ENCODE measurements at places on chromosomes 13 and 19. TPM values are rescaled to one million over a fixed set of nuclear protein-coding genes. Genes with fewer than 3 reads are reported as not detected.

Gene SACS
- total RNA-seq, result 26.3 TPM

Gene GSX1
- not detected for total RNA-seq

Gene CGB5
- 0.26 TPM for total RNA-seq

Gene EFNA2
- total RNA-seq, result not detected

Gene ZNF440
- total RNA-seq, result 9.0 TPM

Gene WDR87
- not detected for total RNA-seq

Gene RAB8A
- 76.6 TPM for total RNA-seq

Gene ONECUT3
- under 0.01 TPM for total RNA-seq

Gene CD79A
- not detected for total RNA-seq

Gene RB1
- 12.4 TPM for total RNA-seq

Gene PDX1
- total RNA-seq, result not detected

Gene ZNF649
- total RNA-seq, result 13.4 TPM

Gene ACP5
- 26.2 TPM for total RNA-seq

- DNase-seq, result peak; percentile 86
Observed at GRCh38 chr13:43307921-43308433, 284.6 kb downstream of the DNAJC15 start.

DNA sequence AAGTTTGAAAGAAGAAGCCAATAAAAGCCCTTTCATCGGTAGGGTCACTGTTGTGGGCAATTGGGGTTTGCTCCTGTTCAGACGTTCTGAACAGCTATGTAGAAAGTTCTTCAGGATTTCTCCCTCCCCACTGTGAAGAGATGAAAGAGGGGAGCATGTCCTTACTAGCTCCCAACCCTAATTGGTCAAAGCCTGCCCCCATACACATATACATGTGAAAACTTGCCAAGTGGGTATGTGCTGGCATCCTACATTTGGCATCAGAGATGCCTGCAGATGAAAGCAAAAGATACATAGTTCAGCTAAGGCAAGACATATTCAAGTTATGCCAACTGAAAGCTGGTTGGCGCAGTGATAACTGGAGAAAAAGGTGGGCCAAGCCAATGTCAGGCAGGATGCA, 363.1 kb upstream of the DACH1 start:
- peak; percentile 65 for DNase-seq

- DNase-seq, result no peak
Observed at GRCh38 chr13:30355384-30355699, 48.0 kb upstream of the KATNAL1 start.

- DNase-seq, result no peak
Observed at GRCh38 chr19:10378124-10378523, 2.2 kb downstream of the TYK2 start.

GRCh38 chr19:35220315-35220921, 8.1 kb downstream of the FAM187B start:
- DNase-seq, result no peak

- DNase-seq, result no peak
Observed at GRCh38 chr19:51743405-51743804, 8.3 kb downstream of the FPR1 start.

DNA sequence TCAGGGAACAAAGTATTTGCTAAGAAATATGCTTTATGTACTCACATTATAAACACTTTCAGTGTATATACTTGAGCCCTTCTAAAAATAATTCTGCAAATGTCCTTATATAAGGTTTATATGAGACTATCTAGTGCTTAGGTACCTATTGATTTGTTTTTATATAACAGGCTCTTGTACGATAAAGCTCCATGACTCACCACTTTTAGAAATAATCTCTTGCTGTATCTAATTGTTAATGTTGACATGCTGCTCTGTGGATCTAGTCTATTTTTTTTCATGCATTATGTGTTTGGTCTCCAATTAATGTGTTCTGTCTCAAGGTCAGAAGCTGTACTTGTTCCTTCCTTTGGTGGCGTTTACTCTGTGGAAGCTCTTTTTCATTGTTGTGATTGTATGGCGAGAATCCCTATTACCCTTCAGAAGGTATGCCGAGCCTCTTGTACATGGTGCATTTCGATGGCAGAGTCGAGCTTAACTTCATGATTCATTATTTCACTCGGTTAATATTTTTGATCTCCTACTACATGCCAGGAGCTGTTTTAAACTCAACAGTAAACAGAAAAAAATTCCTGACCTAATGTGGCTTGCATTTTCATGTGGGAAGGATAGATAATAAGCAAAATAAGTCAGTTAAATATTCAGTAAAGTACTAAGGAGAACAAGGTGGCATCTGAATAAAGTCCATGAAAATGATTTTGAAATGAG, 361.6 kb downstream of the COG6 start:
- DNase-seq, result no peak

DNA sequence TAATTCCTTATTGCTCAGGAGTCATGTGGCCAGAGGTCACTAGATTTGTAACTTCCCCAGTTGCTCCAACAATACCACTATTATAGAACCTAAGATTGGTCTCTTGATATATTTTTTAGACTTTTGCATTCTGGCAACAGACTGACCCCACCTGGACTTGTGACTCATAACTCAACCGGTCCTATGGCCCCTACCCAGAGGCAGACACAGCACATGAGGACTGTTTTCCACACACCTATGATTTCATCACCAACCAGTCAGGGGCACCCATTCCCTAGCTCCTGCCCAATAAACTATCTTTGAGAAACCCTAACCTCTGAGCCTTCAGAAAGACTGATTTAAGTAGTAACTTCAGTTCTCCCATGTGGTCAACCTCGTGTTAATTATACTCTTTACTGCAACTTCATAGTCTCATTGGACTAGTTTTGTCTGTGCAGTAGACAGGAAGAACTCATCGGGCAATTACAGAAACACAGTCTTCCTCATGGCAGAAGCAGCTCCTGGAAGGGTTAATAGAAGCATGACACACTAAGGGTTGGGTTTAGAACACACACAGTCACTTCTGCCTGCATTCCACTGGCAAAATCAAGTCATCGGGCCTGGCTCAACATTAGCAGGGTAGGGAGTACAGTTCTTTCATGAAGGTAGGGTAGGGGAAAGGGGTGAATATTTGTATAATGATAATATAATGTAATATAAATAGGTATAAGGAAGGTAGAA, 251.8 kb downstream of the UQCRFS1 start:
- DNase-seq, result no peak

DNA sequence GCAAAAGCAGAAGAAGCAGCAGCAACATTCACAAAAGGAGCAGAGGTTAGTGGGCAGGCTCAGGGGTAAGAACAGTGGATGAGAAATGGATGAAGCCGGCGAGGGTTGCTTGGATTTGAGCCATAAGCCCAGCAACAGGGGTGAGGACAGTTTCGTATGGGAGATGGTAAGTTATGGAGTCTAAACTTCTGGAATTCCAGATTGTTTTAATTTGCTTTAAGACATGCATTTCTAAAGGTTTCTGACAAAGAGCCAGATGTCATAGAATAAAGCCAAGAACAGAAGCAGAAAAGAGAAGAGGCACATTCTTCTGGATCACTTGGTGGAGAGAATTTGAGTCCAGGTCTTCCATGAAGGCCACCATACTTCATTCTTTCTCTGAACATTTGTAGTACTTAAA, 76.6 kb downstream of the TNFSF11 start:
- no peak for DNase-seq

DNA sequence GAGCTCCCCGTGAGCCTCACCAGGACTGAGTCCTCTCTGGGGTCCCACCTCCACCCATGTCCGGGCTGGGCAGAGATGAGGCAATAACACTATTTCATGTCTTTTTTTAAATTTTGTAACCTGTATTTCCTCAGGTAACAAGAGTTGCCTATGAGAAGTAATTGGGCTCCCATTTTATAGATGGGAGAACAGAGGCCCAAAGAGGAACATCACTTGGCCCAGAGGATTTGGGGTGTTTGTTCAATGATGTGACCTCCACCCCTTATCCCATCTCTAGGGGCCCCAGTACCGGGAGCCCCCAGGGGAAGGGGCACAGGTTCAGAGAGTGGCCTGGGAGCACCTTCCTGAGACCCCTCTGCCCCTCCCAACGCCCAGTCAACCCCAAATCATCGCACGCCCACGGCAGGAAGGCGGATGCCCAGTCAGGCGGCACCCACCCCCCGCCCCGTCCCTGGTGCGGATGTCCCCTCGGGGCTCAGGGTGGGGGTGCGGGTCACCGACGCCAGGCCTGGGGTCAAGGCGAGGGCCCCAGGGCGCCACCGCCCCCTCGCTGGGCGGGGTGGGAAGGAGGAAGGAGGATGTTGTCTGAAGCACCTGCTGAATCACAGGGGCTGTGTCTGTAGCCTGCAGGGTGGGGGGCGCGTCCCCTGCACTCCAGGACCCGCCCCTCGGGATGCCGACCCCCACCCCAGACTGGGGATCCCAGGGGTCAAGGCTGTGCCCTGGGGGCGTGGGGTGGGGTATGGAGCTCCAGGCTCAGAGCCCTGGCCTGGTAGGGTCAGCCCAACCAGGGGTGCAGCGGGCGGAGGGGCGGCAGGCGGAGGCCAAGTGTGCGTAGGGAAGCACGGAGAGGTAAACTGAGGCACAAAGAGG, 9.0 kb upstream of the CIRBP start:
- peak; percentile 68 for DNase-seq

DNA sequence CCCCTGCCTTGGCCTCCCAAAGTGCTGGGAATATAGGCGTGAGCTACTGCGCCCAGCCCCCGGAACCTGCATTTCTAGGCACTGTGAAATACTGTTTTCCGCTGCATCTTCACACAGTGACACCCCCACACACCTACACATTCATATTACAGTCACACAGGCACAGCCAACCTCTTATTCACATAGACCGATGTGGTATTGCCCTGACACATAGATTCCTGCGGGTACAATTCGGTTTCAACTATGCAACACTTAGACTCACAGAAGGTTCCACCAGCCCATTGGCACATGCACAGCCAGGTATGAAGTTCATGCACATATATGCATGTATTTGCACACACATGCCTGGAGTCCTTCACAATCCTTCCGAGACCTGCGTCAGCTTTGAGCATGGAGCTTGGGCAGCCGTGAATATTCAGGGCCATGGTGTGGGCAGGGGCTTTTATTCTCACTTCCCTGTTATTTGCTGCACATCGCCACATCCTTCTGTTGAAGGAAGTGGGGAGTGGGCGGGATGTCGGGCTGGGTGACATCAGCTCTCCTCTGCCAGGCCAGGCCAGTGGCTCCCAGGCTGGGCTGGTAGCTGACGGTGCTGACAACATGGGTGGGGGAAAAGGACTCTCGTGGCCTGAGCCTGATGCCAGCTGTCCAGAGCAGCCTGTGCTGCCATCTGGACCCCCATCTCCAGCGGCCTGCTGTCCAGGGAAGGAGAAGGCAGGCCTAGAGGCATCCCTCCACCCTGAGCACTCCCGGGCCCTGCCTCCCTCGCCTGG, 5.4 kb upstream of the CDC37 start:
- no peak for DNase-seq

DNA sequence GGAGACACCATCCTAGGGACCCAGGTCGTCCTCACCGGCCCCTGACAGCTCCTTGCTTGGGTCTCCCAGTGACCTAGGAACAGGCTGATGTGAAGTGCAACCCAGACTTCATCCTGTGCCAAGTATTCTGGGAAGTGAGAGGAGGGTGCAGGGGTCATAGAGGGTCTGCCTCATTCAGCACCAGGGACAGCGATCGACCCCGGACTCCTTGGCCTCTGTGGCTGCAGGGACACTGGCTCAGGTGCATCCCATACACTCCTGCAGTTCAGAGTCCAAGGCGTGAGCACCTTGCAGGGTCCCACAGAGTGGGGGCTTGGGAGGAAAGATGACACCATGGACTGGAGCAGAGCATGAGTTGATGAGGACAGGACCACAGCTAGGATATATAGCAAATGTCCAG, 10.0 kb upstream of the OR10H2 start:
- no peak for DNase-seq

DNA sequence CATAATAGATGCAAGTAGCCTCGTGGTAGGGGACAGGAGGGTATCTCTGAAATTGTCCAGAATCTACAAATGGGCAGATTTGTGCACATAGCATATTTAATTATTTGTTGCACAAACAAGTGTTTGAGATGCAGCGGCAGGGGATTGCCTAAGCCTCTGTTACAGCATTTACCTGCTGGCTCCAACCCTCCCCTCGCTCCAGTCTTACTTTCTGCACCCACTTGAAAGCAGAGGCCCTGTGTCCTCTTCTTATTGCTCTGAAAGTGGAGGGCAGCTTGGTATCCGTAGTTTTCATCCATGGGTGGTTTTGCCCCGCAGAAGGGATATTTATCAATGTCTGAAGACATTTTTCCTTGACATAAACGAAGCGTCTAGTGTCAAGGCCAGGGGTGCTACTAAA, 73.0 kb upstream of the STK24 start:
- no peak for DNase-seq

GRCh38 chr19:41744850-41745249, 10.5 kb upstream of the CEACAM6 start:
- DNase-seq, result no peak

DNA sequence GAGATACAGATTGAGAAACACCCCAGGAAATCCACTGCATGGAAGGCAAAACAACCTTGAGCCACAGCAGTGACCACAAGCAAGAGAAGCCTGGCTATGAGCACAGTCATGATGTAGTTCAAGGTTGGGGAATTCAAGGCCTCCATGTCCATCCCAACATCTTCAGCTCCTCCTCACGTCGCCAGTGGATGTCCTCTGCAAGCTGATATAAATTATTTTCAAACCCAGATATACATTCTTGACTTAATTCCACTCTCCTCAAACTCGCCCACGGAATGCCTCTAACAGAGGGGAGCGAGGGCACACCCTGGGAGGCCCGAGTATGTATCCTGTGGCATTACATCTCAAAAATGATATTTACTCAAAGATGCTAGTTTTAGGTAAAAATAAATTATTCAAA, 105.5 kb downstream of the SHISA2 start:
- DNase-seq, result no peak

- DNase-seq, result peak; percentile 18
Observed at GRCh38 chr13:41384749-41385503, 72.4 kb upstream of the RGCC start.

- no peak for DNase-seq
Observed at GRCh38 chr13:81406639-81407292, 1065.8 kb upstream of the SPRY2 start.

GRCh38 chr13:28610996-28611395, 47.9 kb upstream of the POMP start:
- DNase-seq, result no peak

DNA sequence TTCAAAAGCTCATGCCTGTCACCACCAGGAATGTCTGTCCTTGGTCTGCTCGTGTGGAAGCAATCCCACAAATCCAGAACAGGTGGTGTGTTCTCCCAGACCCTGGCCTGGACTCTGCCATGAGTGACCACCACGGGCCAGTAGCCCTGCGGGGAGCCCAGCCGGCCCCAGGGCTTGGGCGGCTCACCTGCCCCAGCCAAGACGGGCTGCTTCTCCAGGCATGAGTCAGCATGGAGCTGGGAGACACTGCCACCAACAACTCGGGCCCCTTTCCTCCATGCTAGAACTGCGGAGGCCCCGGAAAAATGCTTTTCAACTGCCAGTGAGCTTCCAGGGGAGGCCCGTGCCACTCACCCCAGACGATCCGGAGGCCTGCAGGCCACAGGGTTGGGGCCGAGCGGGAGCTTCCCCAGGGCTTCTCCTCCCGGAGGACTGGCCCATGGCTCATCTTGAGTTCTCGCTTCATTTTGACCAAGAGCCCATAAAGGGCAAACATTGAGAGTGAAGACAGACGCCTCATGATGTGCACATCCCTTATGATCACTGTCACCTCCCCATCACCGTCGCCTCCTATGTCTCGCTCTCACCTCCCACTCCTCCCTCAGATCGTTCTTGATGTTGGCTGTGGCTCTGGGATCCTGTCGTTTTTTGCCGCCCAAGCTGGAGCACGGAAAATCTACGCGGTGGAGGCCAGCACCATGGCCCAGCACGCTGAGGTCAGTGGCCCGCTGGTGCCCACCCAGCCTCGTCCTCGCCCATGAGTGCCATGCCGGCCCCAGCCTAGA, 16.7 kb downstream of the YIPF2 start:
- DNase-seq, result no peak

All from bronchial epithelial cell (primary cell).